ENCODE measurements at places on chromosomes 6 and 20.

GRCh38 chr6:111813677-111814310 is 59.5 kb downstream of the FYN start:
- no peak for DNase-seq

DNA sequence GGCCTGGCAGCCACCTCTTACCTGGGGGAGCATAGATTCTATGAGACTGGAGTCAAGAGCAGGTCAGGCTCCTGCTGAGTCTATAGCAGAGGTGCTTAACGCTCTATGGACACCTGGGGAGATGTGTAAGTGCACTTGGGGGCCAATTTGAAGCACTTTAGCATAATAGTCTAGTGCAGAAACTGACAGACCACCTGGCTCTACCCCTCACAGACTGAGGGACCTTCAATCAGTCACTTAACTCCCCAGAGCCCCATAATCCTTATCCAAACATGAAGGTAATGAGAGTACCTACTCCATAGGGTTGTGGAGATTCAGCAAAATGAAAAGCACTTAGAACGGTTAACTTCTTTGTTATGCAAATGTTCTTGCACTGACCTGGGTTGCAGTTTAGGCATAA is 87.3 kb upstream of the SLC22A16 start:
- no peak for DNase-seq

DNA sequence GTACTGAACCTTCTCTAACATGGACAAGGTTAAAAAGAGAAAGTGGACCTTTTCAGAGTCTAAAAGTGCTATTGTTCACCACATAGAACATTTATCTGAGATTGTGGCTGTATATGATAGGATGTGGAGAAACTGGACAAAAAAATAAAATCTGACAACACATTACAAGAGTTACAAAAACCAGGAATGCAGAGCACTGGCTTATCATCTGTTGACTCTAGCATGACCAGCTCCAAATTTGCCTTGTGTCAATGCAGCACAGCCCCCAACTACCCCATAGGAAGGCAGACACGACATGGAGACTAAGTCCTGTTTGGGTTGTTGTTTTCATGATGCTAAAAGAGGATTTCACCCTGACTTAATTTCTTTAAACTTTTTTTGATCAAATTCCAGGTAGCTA is 436.9 kb upstream of the MARCKS start:
- no peak for DNase-seq

GRCh38 chr6:27838945-27839625 is 73.1 kb downstream of the OR2B2 start:
- DNase-seq: peak; percentile 53

GRCh38 chr6:104795363-104795762 is 64.4 kb downstream of the HACE1 start:
- no peak for DNase-seq

- no peak for DNase-seq
These were observed 249.3 kb downstream of the TBX18 start for GRCh38 chr6:84515067-84515466.

- DNase-seq: no peak
These were observed 13.7 kb downstream of the FOXP4 start for GRCh38 chr6:41559655-41560427.

- no peak for DNase-seq
These were observed 25.0 kb downstream of the L3MBTL3 start for GRCh38 chr6:130043344-130043743.

GRCh38 chr20:5315807-5316187 is 957 bp downstream of the PROKR2 start:
- no peak for DNase-seq

DNA sequence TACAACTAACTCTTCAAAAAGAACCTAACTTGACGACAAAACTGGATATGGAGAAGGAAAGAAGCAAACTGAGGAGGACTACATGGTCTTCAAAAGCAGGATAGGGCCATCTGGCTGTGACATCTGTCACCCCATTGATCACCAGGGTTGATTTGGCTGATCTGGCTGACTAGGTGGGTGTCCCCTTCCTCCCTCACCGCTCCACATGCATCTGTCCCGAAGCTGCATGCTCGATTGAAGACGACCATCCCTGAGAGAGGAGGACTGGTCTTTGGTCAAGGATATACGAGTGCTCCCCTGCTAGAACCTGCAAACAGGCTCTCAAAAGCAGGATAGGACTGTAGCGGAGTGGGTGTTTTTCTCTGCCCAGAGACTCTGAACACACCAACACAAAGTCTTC is 21.7 kb downstream of the CPNE1 start:
- DNase-seq: no peak

DNA sequence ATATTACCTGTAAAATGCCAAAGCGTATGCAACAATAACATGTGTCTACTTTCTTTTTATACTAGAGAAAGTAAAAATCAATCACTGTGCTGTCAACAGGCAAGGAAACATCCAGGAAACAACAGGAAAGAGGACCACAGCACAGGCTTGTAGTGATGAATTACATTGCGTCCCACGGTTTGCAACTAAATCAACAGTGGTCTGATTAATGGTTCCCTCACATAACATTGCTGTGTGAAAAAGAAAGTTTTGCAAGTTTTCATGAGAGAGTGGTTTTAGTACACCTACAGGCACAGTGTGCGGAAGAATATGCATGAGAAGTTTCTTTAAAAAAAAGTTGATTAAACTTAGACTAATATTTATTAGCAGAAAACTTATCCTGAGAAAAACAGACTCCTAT is 329.5 kb upstream of the HSF2 start:
- no peak for DNase-seq

GRCh38 chr20:34201531-34201930 is 39.7 kb upstream of the ASIP start:
- DNase-seq: no peak

GRCh38 chr20:21633829-21634228 is 71.6 kb upstream of the PAX1 start:
- DNase-seq: no peak
